Foreskin fibroblast (primary cell): ENCODE measurements at places on chromosomes 16 and 17.
A peak's percentile ranks its signal among the peaks of the same experiment; 100 is the strongest.

- no peak for DNase-seq
Observed at GRCh38 chr17:62796291-62796690, 11.8 kb downstream of the MARCHF10 start.

DNA sequence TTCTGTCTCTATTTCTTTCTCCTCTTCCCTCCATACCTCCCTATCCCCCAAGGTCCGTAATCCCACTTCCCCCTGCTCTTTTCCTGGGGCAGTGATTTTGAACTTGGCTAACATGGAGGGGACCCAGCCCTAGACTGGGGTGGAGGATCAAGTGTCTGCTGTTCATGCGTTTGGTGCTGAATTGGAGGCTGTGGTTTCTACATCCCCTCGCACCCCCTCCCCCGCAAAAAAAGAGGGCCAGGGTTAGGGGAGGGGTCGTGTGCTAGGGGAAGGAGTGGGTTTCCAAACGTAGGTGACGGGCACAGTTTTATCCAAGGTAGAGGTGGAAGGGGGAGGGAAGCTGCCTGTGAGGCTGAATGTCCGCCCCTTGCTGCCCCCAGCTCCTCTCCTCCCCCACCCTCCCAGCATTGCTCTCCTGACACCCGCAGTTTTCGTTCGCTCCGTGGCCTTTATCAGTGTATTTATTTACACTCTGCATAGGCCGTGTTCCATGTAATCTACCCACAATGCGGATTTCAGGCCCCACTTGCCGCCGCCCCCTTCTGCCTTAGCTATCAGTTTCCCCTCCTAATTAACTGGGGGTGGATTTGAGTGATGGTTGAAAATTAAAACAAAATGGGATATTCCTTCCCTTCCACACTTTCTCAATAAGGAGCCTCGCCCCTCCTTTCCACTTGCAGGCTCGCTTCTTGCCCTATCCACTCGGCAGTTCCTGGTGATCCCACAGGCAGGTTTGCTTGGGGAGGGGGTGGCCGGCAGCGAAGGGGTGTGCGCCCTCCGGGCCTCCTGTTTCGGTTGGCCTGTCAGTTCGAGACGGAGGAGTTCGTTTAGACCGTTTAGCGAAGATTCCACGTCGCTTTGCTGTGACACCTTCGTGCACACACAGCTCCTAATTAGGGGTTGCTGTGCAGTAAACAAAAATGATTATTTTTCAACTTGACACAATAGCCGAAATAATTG is 2.0 kb downstream of the GNAO1 start:
- DNase-seq: no peak

GRCh38 chr16:83453977-83454376 is 353.8 kb upstream of the HSBP1 start:
- no peak for DNase-seq

GRCh38 chr17:75516255-75516618 is at the start of gene TSEN54:
TSEN54 (plus strand) TSS chr17:75516528; CDS start chr17:75516561, 33 bp downstream.
- DNase-seq: peak; percentile 89
